Suppressor macrophage treated with lipopolysaccharide for 4 hours (primary cell): ENCODE measurements at places on chromosomes 3 and 15.

- DNase-seq, result no peak
Observed at GRCh38 chr3:182617500-182617899, 175.8 kb upstream of the ATP11B start.

- DNase-seq, result no peak
Observed at GRCh38 chr3:178767581-178767980, 231.3 kb downstream of the KCNMB2 start.

DNA sequence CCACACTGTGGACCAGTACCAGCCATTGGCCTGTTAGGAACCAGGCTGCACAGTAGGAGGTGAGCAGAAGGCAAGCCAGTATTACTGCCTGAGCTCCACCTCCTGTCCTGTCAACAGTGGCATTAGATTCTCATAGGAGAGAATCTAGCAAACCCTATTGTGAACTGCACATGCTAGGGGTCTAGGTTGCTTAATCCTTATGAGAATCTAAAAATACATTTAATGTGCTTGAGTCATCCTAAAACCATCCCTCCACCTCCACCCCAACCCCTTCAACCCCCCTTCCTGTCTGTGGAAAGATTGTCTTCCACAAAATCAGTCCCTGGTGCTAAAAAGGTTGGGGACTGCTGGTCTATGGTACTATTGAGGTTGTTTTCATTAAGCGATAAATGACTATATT is 49.3 kb upstream of the KCNAB1 start:
- no peak for DNase-seq

- no peak for DNase-seq
Observed at GRCh38 chr3:146873748-146874147, 268.6 kb upstream of the PLSCR5 start.

DNA sequence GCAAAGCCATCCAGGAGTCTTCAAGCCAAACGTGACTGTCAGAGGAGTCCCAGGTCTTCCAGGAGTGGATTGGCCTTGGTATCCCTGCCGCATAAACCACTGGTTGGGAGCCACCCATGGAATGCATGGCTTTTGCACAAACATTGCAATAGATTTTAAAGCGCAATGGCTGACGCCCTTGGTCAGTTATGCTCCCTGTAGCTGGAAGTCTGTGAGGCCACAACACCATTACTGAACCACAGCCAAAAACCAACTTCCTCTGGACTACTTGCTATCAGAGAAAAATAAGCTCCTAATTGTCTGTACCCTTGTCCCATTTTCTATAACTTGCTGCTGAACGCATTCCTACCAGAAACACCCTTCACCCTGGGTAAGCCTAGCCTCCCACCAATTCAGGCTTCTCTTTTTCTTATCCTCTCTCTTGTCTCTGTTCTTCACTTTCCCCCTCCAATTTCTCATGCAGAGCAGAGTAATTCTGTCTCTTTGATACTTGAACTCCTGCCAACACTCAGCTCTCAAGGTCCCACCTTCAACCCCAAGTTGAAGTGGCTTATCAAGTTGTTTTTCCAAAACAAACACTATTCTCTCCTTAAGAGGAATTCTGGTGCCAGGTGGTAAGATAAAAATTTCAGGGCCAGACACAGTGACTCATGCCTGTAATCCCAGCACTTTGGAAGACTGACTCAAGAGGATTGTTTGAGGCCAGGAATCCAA is 176.4 kb upstream of the UBE2E1 start:
- DNase-seq, result no peak

DNA sequence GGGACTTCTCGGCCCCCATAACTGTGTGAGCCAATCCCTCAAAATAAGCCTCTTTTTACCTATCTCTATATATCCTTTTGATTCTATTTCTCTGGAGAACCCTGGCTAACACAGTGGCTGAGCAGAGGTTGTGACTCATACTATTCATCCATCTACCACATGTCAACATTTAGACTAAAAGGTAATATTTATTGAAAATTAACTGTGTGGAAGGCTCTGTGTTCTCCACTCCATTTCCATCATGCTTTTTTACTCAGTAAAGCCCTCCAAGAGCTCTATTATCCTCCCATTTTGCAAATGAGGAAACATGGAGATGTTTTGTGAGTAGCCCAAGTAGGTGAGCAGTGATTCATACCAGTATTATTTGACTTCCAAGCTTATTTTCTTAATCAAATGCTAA is 217.9 kb upstream of the DCBLD2 start:
- no peak for DNase-seq

DNA sequence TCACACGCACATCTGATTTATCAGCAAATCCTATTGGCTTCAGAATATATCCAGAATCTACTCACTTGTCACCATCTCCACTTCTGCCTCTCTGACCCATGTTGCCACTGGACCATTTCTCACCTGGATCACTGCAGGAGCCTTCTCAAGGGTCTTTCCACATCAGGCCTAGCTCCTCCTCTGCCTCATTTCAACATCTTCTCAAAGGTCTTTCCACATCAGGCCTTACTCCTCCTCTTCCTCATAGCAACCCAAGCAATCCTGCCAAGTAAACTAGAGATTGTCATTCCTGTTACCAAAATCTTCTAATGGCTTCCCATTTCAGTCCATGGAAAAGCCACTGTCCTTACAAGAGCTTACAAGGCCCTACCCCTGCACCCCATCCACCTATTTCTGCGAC is 18.0 kb upstream of the DUT start:
- DNase-seq, result no peak

GRCh38 chr3:136818769-136819391 is at the start of gene SLC35G2:
Gene SLC35G2 (plus strand): TSS chr3:136819126. CDS start chr3:136854461, 35,335 bp downstream.
- peak; percentile 17 for DNase-seq

- DNase-seq, result no peak
Observed at GRCh38 chr15:40456299-40456712, 14.5 kb upstream of the CHST14 start.

DNA sequence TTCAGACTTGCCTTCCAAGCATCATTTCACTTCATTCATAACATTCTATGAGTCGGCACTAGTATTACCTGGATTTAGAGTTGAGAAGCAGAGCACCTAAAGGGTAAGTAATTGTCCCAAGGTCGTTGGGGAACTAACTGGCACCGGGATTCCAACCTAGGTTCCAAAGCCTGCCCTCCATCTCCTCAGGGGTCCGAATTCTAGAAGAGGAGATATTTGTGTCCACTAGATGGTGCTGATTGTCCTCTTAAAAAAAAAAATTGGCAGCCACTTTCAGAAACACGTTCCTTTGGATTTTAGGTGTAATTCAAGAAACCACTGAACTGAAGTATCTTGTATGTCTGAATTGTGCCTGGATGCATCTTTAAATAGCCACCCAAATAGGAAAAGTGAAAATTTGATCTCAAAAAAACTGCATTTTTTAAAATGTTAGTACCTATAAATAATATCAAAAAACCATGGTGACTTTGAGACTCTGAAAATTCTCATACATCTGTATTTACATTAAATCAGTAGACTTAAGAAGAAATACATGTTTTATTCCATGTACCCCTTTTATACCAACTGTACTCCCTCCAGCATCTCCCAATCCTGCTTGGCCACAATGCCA is 3.9 kb upstream of the FSIP1 start:
- peak; percentile 56 for DNase-seq

DNA sequence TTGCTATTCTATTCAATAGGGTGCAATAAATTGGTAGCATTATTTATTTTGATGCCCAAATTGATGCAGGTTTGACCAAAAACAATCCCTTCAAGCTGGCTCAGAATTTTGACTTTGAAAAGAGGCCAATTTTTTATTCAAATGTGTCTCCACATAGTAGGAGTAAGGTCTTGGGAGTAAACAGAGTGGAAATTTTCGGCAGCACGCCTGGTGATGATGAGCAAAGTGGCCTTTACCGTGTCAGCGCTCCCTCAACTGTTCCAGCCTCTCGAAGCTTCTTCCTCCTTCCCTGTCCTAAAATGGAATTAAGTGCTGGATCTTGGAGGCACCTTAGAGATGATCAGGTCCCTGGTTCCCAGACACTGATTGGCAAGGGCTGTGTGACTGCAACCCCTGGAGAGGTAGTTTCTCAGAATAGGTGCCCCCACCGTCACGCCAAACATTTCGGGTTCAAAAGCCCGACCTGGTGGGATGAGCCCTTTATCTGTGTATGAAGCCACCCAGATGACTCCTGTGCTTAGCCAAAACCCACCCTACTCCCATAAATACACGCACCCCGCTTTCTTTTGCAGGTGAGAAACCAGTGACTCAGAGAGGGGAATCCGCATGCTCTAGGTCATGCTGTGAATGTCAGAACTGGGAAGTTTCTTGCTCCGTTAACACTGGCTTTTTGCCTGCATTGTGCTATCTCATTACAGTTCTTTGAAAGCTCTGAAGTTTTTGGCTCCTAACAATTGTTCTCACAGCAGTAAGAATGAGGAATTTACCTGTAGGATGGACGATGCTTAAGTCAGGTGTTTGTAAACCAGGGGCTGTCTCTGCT is 89.1 kb downstream of the CRYGS start:
- no peak for DNase-seq

GRCh38 chr15:91384189-91384730 is 284.2 kb downstream of the SV2B start:
- DNase-seq, result peak; percentile 31

- DNase-seq, result peak; percentile 90
Observed at GRCh38 chr3:36907911-36908646, 36.8 kb downstream of the TRANK1 start.

DNA sequence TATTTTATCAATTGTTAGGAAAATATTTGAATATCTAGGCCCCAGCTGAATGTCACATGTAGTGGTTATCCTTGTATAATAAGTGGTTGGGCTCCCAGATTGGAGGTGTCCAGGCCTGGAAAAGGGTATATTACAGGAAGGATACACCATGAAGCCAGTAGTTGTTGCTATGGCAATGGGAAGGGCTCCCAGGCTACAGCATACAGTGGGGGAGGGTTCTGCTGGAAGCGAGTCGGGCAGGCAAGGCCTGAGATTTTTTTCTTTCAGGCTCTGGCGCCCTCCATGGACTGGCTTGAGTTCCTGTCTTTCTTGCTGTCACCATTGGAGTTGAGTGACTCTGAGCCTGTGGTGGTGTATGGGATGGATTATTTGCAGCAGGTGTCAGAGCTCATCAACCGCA is 8.9 kb downstream of the ECE2 start:
- peak; percentile 28 for DNase-seq

DNA sequence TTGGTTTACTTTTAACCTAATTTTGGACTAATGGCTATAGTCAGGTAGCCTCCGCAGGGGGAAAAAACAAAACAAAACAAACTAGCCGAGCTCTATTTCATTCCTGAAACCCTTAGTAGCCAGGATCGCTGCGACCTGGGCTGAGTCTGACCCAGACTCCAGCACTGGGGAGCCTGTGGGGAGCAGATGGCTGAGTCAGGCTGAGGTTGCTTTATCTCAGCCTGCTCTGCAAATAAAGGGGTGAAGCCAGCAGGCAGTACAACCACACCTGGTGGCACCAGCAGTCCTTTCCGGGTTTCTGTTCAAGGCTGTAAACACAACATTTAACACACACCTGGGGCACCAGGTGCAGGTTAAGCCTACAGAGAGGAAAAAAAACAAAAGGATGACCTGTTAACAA is 27.3 kb downstream of the ABHD2 start:
- no peak for DNase-seq

- DNase-seq, result peak; percentile 22
Observed at GRCh38 chr3:112348943-112349342, 16.0 kb downstream of the CD200 start.

DNA sequence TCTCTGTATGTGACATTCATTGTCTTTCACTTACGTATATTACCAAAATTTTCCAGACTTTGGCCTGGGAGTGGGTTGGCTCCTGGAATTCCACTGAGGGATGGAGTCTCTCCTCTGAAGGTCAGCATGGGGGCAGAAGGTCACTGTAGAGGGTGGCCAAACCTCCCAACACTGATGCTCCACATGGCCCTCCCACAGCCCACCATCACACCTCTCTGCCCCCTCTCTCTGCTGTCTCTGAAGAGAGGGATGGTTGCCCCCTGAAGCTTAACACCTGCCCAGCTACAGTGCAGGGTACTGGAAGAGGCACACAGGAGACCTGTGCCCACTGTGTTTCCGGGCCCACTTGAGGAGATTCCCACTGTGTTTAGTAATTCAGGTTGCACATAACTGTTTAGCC is 52.2 kb downstream of the CMTM6 start:
- DNase-seq, result no peak

DNA sequence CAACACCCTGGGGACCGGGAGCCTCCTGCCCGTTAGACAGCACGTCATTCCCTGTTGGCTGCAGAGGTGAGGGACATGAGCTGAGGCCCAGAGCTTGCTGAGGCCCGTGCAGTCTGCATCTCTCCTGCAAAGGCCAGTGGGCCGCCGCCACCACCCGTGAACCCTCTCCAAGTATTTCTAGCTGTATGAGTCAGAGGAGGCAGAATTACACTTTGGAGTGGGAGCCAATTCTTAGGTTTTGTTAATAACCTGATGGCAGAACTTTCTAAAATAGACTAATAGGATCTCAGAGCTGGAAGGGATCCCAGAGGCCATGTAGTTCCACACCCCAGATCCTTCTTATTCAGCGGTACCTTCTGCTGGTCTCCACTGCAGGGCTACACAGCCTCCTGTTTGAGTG is 335.2 kb upstream of the CTDSPL start:
- no peak for DNase-seq

- no peak for DNase-seq
Observed at GRCh38 chr3:111732252-111732879, 126.7 kb upstream of the PHLDB2 start.

DNA sequence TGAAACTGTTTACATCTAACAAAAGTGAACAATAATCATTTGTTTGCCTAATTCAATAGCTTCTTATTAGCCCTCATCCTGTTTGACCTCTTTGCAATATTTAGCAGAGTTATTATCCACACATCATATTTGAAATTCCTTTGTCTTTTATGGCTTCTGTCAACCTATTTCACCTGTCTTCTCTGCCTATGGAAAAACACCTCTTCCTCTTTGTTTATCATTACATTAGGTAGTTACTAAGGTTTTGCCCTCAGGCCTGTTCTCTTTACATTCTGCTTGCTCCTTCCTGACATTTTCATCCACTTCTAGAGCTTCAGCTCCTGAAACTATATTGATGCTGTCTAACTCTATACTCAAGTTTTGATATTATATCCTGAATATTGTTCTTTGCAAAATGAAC is 183.0 kb downstream of the SUCNR1 start:
- DNase-seq, result no peak

DNA sequence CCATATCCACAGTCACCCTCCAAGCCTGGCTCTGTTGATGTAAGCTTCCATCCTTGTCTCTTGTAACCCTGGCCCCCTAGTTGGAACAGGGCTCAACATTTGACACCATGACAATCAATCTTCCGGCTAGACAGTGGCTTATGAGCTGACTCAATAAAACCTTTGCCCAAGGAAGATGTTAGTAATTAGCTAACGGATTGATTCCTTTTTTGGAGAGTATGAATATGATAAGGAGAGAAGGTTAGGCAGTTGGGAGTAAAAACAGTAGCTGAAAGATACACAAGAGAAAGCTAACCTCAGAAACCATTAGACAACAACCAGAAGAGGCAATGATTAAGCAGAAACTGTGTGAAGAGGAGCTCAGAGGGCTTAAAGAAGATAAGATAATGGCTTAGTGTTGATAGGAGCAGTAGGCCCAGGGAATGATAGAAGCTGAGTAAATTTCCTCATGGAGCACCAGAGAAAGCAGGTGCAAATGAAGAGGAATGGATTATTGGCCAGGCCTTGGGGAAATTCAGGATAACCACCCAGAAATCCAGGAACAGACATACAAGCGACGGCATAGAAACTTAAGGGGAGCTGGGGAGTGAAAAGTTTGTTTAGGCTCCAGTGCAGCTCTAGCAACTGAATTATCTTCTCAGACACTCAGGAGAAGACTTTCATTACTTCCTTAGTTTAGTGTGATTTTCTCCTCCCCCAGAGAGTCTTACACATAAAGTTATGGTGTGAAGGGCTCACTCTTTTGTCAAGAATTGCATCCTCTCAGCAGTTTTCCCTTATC is 7.8 kb upstream of the RFX7 start:
- DNase-seq, result no peak
